ENCODE measurements at places on chromosomes 16 and 17. TPM values are rescaled to one million over a fixed set of nuclear protein-coding genes. Genes with fewer than 3 reads are reported as not detected.

The KRT15 gene
- 70.4 TPM for total RNA-seq

The EMP2 gene
- total RNA-seq: 13.8 TPM

The ZNRF1 gene
- 52.3 TPM for total RNA-seq

The SYNGR3 gene
- total RNA-seq: 15.2 TPM

The KRTAP4-9 gene
- total RNA-seq: not detected

The KRT9 gene
- total RNA-seq: not detected

The CDT1 gene
- total RNA-seq: 39.9 TPM

The GINS3 gene
- total RNA-seq: 7.6 TPM

- no peak for DNase-seq
Observed at GRCh38 chr16:3689731-3690130, 27.6 kb downstream of the TRAP1 start.

- no peak for DNase-seq
Observed at GRCh38 chr16:12160815-12161550, 184.4 kb downstream of the SNX29 start.

- DNase-seq: no peak
Observed at GRCh38 chr17:80257716-80258213, 2.9 kb upstream of the RNF213 start.

- DNase-seq: no peak
Observed at GRCh38 chr17:64572682-64573154, 65.9 kb downstream of the CEP95 start.

- DNase-seq: no peak
Observed at GRCh38 chr16:25012525-25012991, 2.6 kb downstream of the ARHGAP17 start.

- no peak for DNase-seq
Observed at GRCh38 chr17:65498816-65499215, 62.6 kb downstream of the AXIN2 start.

- no peak for DNase-seq
Observed at GRCh38 chr16:72552654-72553053, 380.7 kb upstream of the PMFBP1 start.
